Mucosa of descending colon (tissue), 3 donors: ENCODE measurements at places on chromosomes 6 and 20. TPM values are rescaled to one million over a fixed set of nuclear protein-coding genes. Genes with fewer than 3 reads are reported as not detected.

HLA-DOB gene
- 0.87 TPM for total RNA-seq

CLVS2 gene
- total RNA-seq = 0.19 TPM

SLC35F1 gene
- total RNA-seq = 0.29 TPM

MKKS gene
- 30.0 TPM for total RNA-seq

SERINC1 gene
- total RNA-seq = 201 TPM

FERMT1 gene
- 17.4 TPM for total RNA-seq
